ENCODE measurements at places on chromosomes 13 and 19.

- H3K4me1 ChIP-seq: peaks cover 16% of the 10 kb centered on the region
- peak overlapping the region; percentile 91 for H3K4me3 ChIP-seq
- H3K27ac ChIP-seq: peak overlapping the region; percentile 98
- H3K27me3 ChIP-seq: no peaks in the 10 kb centered on the region
Observed at GRCh38 chr19:534088-534487, 2.5 kb downstream of the CDC34 start.

DNA sequence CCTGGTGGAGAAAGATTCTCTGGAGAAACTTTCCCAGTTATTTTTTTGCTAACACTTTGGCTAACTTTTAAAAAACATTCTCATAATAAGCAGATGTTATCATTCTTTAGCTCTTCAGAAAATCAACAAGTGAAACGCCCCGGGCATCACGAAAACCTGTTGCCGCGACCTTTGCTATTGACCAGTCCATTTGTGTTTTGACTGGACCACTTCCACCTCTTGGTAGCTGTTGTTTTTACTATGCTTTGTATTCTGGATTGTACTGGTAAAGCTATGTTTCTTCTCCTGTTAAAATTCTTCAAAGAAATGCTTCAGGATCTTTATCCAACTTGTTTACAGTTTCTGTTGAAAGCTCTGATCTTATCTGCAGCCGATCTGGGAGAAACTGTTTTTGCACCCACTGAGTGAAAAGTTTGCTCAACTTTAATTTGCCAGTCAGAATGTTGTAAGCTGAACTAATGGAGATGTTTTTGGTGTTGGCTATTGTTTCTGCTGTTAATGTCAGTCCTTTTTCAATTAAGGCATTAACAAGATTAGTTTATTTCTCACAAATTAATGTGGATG, 23.3 kb downstream of the UFM1 start:
- H3K4me3 ChIP-seq: no peak overlapping the region
- no peaks in the 10 kb centered on the region for H3K27me3 ChIP-seq
- H3K27ac ChIP-seq: peak overlapping the region; percentile 32
- peaks cover 9% of the 10 kb centered on the region for H3K4me1 ChIP-seq
- no peaks in the 10 kb centered on the region for H3K36me3 ChIP-seq
- DNase-seq: no peak

- H3K36me3 ChIP-seq: peaks cover 4% of the 10 kb centered on the region
- H3K4me3 ChIP-seq: peak overlapping the region; percentile 14
- H3K4me1 ChIP-seq: peaks cover 34% of the 10 kb centered on the region
- H3K27me3 ChIP-seq: no peaks in the 10 kb centered on the region
Observed at GRCh38 chr19:13120817-13121216, 2.8 kb downstream of the NACC1 start.

DNA sequence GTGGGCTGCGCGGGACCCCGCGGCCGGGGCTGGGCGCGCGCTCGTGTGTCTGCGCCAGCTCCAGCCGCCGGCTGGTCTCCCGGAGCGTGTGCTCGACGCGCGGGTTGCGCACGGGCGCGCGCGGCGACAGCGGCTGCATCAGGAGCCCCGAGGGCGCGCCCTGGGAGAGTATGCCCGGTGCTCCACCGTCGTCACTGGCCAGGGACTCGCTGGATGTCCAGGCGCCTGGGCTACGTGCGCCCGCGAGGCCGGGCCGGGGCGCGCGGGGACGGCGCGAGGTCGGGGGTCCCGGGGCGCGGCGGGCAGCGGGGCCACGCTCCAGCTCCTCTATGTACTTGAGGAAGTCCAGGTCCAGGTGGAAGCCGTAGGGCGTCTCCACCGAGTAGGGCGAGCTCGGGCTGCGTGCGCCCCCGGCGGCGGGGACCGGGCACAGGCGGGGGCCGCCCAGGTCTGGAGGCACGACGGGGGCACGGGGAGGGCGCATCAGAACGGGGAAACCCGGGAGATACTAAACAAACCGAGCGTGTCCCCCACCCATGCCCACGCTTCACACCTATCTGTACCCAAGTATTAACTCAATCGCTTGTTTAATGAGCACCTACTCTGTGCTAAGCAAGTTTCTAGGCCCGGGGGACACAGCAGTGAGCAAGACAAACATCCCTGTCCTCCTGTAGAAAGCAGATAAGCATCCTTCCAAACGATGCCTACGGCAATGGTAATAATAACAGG, 7.6 kb downstream of the KANK3 start:
- H3K27me3 ChIP-seq: peaks cover 77% of the 10 kb centered on the region
- peak overlapping the region; percentile 33 for H3K4me3 ChIP-seq
- no peaks in the 10 kb centered on the region for H3K36me3 ChIP-seq
- no peaks in the 10 kb centered on the region for H3K4me1 ChIP-seq
- H3K27ac ChIP-seq: no peak overlapping the region

DNA sequence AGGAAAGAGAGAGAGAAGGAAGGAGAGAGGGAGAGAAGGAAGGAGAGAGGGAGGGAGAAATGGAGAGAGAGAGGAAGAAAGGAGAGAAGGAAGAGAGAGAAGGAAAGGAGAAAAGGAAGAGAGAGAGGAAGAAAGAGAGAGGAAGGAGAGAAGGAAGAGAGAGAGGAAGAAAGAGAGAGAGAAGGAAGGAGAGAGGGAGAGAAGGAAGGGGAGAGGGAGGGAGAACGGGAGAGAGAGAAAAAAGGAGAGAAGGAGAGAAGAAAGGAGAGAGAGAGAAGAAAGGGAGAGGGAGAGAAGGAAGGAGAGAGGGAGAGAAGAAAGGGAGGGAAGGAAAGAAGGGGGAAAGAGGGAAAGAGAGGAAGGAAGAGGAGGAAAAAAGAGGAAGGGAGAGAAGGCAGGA, 1070.7 kb downstream of the UQCRFS1 start:
- no peak overlapping the region for H3K4me3 ChIP-seq
- DNase-seq: no peak
- H3K27ac ChIP-seq: no peak overlapping the region
- peaks cover 7% of the 10 kb centered on the region for H3K27me3 ChIP-seq

- no peaks in the 10 kb centered on the region for H3K27me3 ChIP-seq
- no peak overlapping the region for H3K4me3 ChIP-seq
- H3K36me3 ChIP-seq: no peaks in the 10 kb centered on the region
- peak overlapping the region; percentile 92 for H3K27ac ChIP-seq
- no peak for DNase-seq
- peaks cover 51% of the 10 kb centered on the region for H3K4me1 ChIP-seq
Observed at GRCh38 chr13:76638882-76639281, 247.3 kb downstream of the KCTD12 start.

DNA sequence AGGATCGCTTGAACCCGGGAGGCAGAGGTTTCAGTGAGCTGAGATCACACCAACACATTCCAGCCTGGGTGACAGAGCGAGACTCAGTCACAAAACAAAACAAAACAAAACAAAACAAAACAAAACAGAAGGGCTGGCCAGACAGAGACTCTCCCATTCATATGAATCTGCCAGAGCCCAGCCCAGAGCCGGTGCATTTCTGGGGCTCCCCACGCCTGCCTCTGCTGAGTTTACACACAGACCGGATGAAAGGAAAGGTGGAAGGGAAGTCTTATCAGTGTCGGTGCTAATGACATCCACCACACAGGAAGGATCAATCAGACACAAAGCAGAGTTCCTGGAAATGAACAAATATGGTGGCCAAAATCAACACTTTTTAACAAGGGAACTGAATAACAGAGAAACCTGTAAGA, 6.8 kb downstream of the TRAPPC6A start:
- no peaks in the 10 kb centered on the region for H3K4me1 ChIP-seq
- H3K27me3 ChIP-seq: no peaks in the 10 kb centered on the region
- no peaks in the 10 kb centered on the region for H3K36me3 ChIP-seq
- H3K4me3 ChIP-seq: no peak overlapping the region
- no peak overlapping the region for H3K27ac ChIP-seq
- DNase-seq: no peak

GRCh38 chr13:20457670-20458069, 68.0 kb downstream of the CRYL1 start:
- H3K4me3 ChIP-seq: no peak overlapping the region
- peaks cover 15% of the 10 kb centered on the region for H3K4me1 ChIP-seq
- no peaks in the 10 kb centered on the region for H3K27me3 ChIP-seq
- H3K27ac ChIP-seq: no peak overlapping the region
- no peak for DNase-seq

GRCh38 chr19:12092065-12092867, 27.7 kb downstream of the ZNF844 start:
- peaks cover 19% of the 10 kb centered on the region for H3K36me3 ChIP-seq
- H3K4me3 ChIP-seq: peak overlapping the region; percentile 85
- peak; percentile 57 for DNase-seq
- H3K27me3 ChIP-seq: no peaks in the 10 kb centered on the region
- peak overlapping the region; percentile 89 for H3K27ac ChIP-seq

- H3K4me1 ChIP-seq: peaks cover 22% of the 10 kb centered on the region
- no peak for DNase-seq
- H3K4me3 ChIP-seq: no peak overlapping the region
- H3K36me3 ChIP-seq: no peaks in the 10 kb centered on the region
Observed at GRCh38 chr13:67792151-67792676, 562.1 kb upstream of the PCDH9 start.

DNA sequence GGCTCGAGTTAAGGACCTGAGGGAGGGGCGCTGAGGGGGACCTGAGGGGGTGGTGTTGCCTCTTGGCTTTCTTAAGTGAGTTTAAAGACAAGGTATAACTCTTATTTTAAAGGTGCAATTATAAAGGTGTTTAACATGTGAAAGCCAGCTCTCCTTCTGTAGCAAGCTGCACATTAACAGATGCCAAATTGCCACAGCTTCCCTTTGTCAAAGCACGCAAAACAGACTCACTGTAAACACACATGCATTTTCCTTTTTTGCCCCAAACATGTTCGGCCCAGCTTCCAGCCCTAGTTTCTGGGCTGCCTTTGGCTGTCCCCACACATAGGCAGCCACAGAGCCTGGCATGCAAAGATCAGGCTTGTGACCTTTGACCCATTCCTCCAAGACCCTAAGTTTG, 111.9 kb downstream of the SLC7A1 start:
- no peaks in the 10 kb centered on the region for H3K36me3 ChIP-seq
- peaks cover 8% of the 10 kb centered on the region for H3K4me1 ChIP-seq
- H3K27ac ChIP-seq: no peak overlapping the region
- no peak overlapping the region for H3K4me3 ChIP-seq
- no peak for DNase-seq
- H3K27me3 ChIP-seq: peaks cover 21% of the 10 kb centered on the region
